ENCODE measurements at places on chromosomes 4 and X.

- DNase-seq = no peak
Measured at GRCh38 chr4:120083152-120083551, 16.5 kb upstream of the MAD2L1 start.

DNA sequence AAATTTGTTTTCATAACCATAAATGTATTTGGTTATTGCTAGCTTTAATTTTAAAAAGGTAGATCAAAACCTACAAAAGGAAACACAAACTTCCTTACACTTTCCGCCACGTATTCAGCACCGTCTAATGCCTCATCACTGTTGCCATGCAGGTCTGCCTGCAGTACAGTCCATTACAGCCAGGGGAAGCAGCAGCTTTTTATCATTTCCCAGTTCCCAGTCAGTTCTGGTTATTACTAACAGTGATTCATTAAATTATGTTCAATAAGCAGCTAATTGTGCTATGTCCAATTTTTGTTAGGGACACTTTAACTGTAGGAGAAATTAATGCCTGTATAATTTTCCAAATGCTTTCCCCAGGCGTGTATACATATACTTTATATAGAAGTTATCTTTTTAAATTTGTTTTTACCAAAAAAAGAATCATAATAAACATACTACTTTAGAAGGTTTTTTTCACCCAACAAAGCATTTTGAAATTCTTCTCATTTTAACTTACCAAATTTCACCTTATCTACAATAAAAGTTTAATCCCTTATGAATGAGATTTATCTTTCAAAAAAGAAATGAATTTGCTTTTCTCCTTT, 93.3 kb downstream of the ANXA3 start:
- DNase-seq = no peak

DNA sequence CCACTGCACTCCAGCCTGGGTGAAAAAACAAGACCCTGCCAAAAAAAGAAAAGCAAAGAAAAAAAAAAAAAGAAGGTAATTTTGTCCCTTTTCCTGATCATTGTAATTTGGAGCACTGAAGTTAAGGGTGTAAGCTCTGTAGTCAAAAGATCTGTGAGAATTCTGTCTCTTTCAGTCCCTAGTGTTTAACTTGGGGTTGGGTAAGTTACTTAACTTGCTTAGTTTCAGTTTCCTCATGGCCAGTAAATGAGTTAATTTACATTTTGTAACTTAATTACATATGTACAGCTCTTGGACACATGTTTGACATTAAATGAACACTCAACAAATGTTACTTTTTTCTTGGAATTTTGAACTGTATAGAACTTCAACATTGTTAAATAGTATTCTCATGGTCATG, 10.9 kb upstream of the UBE2K start:
- no peak for DNase-seq

- no peak for DNase-seq
Measured at GRCh38 chrX:138026211-138026610, 460.3 kb downstream of the ZIC3 start.

DNA sequence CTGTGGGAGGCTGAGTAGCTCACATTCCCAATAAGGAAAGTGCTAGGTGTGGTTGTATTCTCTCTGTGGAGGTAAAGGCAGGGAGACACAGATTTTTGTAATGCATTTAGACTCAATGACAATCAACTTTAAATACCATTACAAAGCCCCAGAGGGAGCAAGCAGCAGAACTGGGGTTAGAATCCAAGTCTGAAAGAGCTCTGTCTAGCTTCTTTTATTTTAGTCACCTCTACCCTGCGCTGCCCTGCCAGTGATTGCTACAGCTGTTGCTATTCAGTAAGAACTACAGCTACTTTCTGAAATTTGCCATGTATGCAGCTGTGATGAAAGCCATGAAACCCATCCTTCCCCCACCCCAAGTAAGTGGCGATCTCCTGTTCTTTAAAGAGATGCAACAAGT, 22.5 kb downstream of the SLC39A8 start:
- DNase-seq = no peak

- DNase-seq = no peak
Measured at GRCh38 chr4:152633118-152633517, 46.7 kb downstream of the TMEM154 start.

- DNase-seq = no peak
Measured at GRCh38 chrX:154309041-154309775, 13.6 kb downstream of the TKTL1 start.

DNA sequence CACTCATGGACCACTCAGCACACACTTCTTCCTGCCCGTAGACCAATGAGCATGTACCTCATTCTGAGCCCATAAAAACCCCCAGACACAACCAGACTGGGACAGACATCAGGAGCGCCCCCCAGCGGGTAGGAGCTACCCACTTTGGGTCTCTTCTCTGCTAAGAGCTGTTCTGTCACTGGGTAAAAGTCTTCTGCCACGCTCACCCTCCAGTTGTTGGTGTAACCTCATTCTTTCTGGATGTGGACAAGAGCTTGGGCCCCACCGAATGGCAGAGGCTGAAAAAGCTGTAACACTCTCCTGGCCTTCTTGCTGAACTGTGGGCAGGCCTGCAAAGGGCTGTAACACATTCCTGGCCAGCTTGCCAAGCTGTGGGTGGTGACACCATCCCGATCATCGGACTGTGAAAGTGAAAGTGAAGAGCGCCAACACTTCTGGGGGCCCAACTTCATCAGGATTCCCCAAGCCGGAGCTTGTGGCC, 137.6 kb downstream of the TECRL start:
- DNase-seq = no peak

DNA sequence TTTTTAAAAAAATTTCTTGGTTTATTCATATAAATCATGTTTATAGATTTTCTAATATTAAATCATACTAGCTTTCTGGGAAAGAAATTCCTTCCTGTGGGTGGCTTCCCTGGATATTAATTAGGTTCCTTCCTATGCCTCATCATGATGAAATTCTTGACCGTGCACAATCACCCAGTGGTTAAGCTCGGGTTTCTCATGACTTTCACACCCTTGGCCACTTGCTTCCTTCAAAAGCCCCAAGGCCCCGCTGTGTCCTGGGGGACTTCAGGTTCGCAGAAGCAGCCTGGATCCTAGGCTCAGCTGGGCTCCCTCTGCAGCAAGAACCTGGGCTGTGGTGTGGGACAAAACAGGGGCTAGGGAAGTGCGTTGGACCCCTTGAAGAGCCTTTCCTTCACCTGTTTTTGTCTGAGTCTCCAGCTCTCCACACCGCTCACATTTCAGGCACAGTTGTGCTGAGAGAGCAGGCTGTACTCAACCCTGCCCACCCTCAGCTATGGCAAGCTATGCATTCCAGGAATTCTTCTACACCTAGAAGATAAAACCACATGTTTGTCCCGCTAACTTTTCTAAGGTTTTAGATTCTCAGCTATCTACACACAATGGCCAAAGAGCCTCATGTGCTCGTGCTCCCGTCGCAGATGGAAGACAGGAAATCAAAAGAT, 48.9 kb upstream of the TMSB15B start:
- DNase-seq = no peak

- DNase-seq = no peak
Measured at GRCh38 chr4:83725336-83726085, 189.6 kb downstream of the GPAT3 start.

DNA sequence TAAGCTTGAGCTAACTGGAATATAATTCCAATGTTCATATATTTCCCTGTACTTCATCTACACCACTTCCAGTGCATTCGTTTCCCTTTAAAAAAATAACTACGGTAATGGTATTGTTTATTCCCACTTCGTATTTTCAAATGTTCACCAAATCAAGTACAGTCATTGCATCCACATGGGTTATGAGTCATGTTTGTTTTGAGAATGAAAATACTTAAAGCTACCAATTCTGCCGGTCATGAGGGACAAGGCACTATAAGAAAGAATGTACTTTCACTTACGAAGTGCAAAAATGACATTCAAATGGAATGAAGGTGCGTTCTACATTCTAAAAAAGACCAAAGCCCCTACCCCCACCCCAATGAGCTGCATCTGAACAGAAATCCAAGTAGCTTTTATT, 174.4 kb upstream of the FGF13 start:
- no peak for DNase-seq

DNA sequence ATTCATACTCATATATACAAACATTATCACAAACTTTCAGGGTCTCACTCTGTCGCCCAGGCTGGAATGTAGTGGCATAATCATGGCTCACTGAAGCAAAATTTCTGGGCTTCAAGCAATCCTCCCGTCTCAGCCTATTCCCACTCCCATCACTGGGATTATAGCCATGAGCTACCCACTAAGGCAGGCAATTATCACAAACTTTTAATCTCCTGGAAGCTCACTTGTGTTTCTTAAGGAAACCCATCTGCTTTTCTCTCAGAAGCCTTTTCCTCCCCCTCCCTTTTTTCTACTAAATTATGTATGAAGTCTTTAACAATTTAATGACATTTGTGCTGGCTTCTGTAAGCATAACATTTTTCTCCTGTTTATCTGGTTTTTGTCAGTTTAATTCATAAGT, 170.5 kb downstream of the AREG start:
- no peak for DNase-seq

DNA sequence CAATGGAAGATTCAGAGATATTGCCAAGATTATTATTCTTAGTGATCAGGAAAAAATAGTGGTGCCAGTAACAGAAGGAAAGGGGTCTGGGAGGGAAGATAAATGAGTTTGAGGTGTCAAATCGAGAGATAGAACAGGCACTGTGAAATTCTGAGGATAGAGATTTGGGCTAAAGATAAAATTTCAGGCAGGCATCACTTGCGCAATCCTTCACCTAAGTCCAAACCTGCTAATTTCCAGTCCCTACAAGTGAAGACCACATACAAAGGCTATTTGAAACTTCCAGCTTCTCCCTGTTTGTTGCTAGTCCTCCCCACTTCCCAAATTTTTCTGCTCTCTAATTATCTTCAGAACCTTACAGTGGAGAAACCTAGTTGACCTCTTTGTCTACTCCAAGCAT, 494.6 kb downstream of the MAGEE1 start:
- no peak for DNase-seq

DNA sequence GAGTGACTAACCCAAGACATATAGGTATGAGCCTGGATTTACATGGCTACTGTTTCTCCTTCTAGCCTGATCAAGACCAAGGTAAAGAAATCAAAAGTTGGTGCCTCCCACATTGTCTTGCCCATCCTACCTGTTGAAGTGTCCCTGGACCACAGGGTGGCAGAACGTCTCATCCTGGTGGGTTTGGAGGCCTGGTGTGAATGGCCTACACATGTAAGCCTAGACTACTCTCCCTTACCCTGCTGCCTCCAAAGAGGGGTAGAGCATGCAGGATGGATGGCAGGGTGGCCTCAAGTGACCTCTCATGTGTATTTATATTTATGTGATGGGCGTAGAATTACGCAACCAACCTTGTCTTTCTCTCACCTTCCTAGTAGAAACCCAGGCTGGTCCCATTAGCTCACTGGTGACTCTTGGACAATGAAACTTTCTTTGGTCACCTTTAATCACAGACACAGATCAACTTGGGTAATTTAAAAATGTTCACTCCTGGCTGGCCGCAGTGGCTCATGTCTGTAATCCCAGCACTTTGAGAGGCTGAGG, 73.3 kb upstream of the SOD3 start:
- no peak for DNase-seq

GRCh38 chr4:2069161-2069971, 10.2 kb downstream of the NAT8L start:
- DNase-seq = no peak

DNA sequence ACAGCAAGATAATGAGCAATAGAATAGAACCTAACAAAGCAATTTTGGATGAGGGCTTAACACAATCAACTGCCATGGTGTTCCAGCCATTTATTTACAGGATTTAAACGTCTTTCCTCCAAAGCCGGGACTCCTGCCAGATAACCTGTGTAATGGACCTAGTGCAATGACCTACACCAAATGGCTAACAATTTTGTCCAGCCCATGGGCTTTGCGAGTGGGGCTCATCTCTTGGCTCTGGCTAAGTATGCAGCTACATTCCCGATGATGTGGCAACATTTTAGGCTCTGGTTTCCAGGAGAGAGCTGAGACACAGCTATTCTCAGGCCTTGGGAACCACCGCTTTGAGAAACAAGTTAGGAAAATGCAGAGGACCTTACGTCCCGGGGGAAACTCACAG, 822.3 kb upstream of the FTHL17 start:
- no peak for DNase-seq

DNA sequence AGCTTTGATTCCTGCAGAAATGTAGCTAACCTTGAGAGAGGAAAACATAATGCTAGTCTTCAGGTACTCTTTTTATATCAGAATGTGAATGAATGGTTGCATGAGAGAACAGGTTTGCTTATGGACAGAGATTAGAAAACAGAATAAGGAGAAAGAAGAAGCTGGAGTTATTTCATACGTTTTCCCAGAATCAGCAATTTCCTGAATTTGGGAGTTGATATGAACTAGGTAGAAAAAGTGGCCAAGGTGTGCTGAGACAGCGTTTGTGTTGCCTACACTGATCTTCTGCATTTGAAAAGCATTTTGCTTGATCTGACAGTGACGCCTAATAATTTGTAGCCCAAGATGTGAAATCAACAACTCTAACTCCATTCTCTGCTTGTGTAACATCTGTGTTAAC, 12.5 kb downstream of the GABRB1 start:
- DNase-seq = no peak

DNA sequence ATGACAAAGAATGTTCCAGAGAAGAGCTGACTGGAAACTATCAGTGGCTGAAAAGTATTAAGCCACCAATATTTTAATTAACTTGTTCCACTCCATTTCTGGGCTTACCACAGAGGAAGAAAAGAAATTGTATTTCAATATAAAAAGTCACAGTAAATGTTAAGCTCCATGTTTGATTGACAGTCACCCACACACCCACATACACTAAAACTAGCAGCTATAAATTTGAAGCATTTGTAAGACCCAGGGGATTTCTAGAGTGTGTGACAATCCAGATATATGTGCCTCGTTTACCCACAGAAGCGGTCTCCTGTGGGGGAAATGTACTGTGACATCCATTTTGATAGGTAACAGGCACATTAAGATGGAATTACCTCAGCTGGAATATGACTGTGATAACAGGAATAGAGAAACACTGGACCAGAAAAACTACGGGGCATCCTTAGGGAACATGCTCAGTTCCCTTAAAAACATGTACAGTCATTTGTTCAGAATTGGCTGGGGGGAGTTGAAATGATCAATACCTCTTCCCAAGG, 39.0 kb upstream of the RASGEF1B start:
- DNase-seq = no peak

DNA sequence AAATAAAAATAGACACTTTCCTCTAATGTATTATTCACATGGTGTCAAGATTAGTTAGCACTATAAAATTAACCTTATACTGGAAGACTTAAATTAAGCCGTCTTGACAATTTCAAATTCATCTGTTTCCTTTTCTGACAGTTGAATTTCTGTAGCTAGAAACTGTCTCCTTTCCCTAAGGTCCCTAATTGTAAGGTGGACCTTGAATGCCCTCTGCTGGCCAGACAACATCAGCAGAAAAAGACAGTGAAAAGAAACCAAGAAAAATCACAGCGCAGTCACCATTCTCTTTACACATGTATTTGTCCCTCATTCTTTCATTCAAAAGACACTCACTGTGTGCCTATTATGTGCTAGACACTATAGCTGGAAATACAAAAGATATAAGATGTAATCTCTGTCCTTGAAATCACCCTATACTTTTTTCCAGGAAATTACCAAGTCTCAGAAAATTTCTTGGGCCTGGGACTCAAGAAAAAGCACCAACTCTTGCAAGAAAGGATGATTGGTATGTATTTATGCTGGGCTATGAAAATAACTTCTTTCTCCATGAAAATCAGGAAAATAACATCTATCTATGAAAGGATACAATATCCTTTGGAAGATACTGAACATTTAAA, 32.7 kb upstream of the AMBN start:
- DNase-seq = peak; percentile 40

GRCh38 chr4:76251441-76252270, at the start of gene FAM47E:
Gene FAM47E, plus strand, starts transcription at chr4:76251721. Its CDS starts 26 bp downstream, at chr4:76251747.
- no peak for DNase-seq

GRCh38 chr4:82988323-82988832, 22.2 kb downstream of the LIN54 start:
- no peak for DNase-seq
